ENCODE measurements at places on chromosomes 2 and 18.

- DNase-seq = no peak
Observed at GRCh38 chr2:181374781-181375675, 82.2 kb upstream of the ITGA4 start.

DNA sequence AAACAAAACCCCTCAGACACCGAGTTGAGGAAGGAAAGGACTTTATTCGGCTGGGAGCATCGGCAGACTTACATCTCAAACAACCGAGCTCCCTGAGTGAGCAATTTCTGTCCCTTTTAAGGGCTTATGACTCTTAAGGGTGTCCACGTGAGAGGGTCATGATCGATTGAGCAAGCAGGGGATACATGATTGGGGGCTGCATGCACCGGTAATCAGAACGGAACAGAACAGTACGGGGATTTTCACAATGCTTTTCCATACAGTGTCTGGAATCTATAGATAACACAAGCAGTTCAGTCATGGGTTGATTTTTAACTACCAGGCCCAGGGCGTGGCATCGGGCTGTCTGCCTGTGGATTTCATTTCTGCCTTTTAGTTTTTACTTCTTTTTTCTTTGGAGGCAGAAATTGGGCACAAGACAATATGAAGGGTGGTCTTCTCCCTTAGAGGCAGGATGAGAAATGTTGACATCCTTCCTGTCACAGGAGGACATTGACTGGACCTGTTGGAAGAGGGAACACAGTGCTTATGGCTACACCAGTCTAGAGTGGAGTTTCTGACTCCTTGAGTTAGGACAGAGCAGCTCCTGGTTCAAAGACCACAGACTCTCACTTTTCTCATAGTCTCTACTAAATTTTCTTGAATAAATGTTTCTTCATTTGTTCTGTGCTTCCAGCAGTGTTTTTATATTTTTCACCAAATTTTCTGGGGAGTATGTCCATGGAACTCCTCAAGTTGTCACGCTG lies 35.8 kb downstream of the SPOPL start:
- DNase-seq = no peak

DNA sequence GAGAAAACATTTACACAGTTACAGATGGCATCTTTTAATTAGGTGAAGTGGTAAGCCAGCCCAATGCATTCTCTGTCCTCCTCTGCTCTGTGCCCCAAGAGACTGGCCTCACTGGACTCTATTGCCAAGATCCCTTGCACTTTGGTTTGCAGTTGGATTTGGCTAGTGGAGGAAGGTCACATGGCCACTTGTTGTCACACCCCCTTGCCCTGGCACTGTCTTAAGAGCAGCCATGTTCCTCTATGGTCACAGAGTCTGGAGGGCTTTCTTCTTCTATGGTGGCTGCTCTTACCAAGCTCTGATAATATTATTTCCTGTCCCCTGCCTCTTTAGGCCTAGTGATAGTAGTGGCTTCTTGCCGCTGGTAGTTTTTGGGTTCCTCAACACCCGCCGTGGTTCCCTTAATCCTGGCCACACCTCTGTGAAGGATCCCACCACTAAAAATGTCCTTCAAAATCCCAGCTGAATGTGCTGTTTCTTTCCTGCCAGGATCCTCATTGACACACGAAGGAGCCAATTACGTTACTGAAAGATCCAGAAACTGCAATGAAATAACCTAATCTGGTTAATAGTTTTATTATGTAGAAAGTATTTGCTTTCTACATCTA lies 111.1 kb downstream of the CDC42EP3 start:
- no peak for DNase-seq

DNA sequence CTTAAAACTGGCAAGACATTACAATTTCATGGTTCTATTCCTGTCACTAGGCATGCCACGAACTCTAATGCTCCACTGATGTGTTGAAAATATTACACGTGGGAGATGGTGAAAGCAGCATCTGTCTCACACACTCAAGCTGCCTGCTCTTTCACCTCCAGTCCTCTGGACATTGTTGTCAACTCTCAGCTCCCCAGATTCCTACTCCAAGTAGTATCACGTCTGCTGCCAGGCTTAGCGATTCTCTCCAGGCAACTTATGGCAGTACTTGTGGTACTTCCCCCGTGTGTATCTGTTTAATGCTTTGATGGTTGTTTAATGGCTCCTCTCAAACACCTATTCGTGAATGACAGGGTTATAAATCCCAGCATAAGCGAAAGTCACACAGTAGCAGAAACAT lies 103.8 kb downstream of the TMEFF2 start:
- no peak for DNase-seq

- no peak for DNase-seq
Observed at GRCh38 chr2:177193240-177193639, 19.4 kb upstream of the HNRNPA3 start.

All from ACHN (cell line).